ENCODE measurements at places on chromosomes 3 and 15.

DNA sequence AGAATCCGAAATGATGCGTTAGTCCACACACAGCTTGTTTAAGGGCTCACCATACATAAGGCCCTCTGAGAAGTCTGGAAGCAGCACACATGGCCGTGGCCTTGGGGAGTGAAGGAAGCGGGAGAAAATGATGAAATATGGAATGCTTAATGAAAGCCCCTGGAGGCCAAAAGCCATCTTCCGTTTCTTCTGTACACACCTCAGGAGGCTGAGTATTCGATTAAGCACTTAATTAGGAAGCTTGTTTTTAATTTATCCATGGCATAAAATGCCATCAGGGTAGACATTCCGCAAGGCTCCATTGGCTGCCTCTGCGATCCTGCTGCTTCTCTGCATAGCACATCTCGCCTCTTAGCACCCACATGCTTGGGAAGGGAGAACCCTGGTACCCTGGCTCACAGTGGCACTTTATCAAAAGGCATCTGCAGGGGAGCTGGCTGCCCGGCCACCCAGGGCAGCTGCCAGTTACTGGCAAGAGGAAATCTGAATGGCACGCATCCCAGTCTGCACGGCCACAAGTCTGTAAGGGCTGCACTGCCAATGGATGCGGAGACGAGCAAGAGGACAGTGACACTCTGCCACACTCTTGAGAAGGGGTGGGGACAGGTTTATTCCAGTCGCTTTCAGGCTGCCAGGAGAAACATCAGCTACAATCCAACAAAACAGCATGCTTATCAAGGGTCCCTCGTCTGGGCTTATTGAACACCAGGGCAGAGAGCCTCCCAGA is 356.2 kb downstream of the OCA2 start:
- DNase-seq = no peak

GRCh38 chr3:51075221-51075775 is 309.8 kb upstream of the MANF start:
- no peak for DNase-seq

GRCh38 chr3:50327943-50328691 is at the start of gene TUSC2:
Gene TUSC2 (minus strand): TSS chr3:50328223. CDS start chr3:50328099, 124 bp downstream.
- DNase-seq = no peak

- DNase-seq = no peak
Measured at GRCh38 chr15:69141286-69141701, 19.1 kb upstream of the GLCE start.

GRCh38 chr3:54849360-54849759 is 78.5 kb downstream of the LRTM1 start:
- no peak for DNase-seq

GRCh38 chr3:16369276-16369675 is 104.3 kb downstream of the OXNAD1 start:
- no peak for DNase-seq

DNA sequence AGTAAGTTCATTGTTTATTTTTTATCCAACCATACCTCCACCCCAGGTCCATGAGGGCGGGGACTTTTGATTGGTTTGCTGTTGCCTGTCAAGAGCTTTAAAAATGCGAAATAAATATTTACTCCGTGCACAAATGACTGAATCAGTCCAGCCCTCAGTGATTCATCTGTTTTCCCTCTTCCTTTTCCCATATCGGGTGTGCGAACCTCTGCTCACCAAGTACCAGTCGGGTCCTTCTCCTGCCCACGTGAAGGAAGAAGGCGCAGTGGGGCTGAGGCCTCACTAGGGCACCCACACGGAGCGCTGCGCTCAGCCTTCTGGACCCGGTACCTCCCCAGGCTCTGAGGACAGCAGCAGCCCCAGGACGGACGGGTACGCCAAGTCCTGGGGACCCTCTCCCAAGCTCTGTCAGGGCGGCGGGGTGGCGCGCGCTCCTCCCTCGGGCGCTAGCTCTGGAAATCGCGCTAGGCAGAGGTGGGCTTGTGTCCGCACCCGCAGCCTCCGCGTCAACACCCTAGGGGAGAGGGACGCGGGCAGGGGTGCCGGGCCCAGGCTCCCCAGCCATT is 70.5 kb upstream of the EPHB3 start:
- DNase-seq = no peak

DNA sequence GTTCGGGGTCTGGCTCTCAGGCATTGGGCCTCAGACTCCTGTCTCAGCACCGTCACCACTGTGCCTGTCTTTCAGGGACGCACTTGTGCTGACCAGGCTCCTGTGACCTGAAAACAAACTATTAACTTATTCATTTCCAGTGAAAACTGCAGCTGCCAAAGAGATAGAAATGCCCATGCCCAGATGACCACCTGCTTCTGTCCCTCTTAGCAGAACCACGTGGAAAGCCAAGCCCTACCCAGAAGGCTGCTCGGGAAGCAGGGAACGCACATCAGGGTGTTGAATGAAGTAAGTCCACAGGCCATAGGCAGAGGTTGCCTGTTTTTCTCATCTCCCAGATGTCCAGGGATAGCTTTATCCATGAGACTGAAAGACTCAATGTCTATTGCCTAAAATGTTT is 219.3 kb downstream of the EBLN2 start:
- DNase-seq = no peak

- DNase-seq = no peak
Measured at GRCh38 chr15:76905855-76906254, 715 bp upstream of the SCAPER start.

DNA sequence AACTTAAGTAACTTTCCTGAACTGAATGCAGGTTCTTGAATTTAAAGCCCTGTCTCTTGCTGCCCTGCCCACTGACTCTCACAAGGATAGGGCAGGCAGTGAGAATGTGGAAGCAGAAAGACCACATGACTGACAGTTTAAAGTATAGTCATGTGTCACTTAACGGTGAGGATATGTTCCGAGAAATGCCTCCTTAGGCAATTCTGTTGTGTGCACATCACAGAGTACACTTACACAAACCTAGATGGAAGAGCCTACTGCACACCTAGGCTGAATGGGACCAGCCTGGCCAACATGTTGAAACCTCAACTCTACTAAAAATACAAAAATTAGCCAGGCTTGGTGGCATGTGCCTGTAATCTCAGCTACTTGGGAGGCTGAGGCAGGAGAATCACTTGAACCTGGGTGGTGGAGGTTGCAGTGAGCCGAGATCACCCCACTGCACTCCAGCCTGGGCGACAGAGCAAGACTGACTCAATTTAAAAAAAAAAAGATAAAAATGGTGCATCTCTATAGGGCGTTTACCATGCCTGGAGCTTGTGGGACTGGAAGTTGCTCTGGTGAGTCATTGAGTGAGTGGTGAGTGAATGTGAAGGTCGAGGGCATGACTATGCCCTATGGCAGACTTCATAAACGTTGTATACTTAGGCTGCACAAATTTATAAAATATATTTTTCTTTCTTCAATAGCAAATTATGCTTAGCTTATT is 18.9 kb upstream of the COPG1 start:
- no peak for DNase-seq

DNA sequence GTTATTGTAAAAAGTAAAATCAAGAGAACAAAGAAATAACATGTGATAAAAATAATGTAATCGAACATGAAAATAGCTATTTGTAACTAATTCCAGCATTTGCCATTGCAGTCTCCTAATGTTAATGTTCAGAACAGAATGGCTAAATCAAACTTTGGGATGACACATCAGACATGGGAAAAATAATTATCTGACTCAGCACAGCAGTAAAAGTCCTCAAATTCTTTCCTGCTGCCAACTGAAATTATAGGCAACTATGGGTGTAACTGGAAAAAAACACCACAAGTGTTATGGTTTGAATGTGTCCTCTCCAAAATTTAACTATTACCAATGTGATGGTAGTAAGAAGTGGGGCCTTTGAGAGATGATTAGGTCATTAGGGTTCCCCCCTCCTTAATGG is 446.7 kb downstream of the C3orf38 start:
- no peak for DNase-seq

- no peak for DNase-seq
Measured at GRCh38 chr15:55279746-55280351, 9.8 kb downstream of the RAB27A start.

GRCh38 chr3:182276512-182276911 is 516.8 kb upstream of the ATP11B start:
- no peak for DNase-seq

- DNase-seq = no peak
Measured at GRCh38 chr3:78724859-78725258, 1042.9 kb downstream of the ROBO1 start.

DNA sequence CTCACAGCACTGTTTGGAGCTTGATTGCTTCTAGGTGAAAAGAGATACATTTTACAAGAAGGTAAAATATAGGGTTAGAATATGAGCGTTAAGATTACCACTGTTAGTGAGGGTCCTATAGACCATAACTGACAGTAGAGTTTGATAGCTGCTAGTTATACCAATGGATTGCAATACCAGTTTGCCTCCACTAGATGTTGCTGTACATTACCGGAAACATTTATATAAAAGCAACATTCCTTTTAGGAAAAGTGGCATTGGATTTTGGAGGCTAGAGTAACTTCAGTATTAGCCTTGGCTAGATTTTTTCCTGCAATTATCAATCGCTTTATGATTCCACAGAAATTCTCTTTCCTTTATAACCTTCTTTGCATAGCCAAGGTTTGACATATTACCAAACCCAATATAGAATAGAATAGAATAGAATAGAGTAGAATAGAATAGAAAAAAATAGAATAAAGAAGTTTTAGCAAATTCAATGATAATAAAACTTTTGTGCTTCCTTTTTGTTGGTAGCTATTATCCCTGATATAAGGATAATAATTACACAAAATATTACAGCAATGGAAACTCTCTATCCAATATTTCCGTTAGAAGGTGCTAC is 1093.6 kb upstream of the ALCAM start:
- no peak for DNase-seq

- no peak for DNase-seq
Measured at GRCh38 chr3:190617185-190617584, 103.3 kb downstream of the IL1RAP start.

- DNase-seq = no peak
Measured at GRCh38 chr3:113832477-113833164, 6.0 kb upstream of the GRAMD1C start.

DNA sequence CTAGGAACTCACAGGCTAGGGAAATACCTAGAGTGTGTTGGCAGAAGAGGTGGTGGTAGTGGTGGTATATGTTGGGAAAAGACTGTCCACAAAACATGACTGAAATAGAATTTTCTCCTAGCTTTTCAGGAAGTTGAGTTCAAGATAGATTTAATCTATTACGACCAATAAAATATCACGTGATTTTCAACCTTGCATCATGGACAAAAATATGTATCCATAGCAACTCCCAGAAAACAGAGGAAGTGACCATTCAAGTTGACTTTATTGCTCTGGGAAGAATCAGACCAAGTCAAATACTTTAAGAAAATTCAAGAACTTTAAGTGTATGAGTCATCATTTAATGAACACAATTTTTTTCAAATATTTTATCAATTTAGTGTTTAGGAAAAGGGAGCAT is 347.0 kb upstream of the ZNF385D start:
- DNase-seq = no peak

GRCh38 chr3:126530171-126531050 is 6.5 kb downstream of the CHST13 start:
- DNase-seq = no peak

DNA sequence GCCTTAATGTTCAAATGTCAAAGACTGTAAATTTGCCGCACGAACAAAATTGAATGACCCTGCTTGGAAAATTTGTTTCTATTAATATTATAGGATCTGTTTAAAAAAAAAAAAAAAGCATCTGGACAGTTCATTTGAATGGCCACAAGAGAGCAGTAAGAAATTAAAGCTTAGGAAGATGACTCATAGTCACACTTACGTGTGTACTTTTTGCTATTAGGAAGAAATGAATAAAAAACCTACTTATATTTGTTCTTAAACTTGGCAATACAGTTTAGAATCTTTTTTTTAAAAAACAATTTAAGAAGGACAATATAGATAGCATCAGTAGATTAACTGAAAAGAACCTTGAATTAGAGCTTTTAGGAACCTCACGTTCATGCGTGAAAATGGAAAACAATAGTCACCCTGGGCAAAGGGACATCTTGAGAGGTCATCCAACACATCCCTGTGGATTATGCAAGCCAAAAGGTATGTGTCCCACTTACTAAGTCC is 621.8 kb downstream of the MECOM start:
- no peak for DNase-seq

- no peak for DNase-seq
Measured at GRCh38 chr15:68833700-68834331, 13.1 kb upstream of the ANP32A start.

DNA sequence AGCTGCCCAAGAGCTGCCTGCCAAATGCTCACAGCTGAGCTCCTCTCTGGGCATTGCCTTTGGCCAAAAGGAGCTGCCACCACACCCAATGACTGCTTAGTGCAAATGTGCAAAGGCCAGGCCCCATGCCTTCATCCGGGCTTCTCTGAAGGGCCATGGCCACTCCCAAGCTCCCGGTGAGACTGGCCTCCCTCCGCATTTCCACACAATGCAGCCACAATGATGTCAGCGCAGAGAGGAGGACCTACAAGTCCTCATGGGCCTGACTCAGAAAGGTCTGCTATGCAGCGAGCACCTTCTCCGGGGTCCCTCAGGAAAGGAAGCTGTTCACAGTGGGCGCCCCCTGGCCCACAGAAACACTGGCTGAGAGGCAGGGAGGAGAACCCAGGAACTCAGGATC is 12.7 kb downstream of the OXTR start:
- DNase-seq = no peak

GRCh38 chr15:40693904-40694687 is 878 bp upstream of the RAD51 start:
- no peak for DNase-seq

- no peak for DNase-seq
Measured at GRCh38 chr3:105119801-105120340, 246.8 kb upstream of the ALCAM start.

GRCh38 chr15:68730471-68730919 is 90.2 kb downstream of the ANP32A start:
- DNase-seq = no peak

All from cortex of kidney (tissue), 1 donor.